ENCODE measurements at places on chromosomes 5 and 9.

DNA sequence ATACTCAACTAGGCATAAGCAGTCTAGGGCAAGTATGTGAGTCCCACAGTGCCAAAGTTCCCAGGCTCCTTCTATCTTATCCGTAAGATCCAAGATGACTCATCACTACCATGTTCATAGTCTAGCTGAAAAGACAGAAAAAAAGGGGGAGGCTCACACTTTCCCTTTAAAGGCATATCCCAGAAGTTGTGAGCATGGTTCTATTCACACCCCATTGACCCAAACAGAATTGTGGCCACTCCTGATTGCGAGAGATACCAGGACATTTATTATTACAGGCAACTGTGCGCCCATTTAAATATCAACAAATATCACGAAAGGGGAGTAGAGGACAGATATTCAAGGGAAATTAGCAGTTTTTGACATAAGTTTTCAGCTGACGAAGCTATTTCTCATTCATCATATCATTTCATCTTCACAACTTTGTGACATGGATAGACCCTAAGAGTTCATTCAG is 8.1 kb upstream of the PFDN1 start:
- DNase-seq: peak; percentile 78

DNA sequence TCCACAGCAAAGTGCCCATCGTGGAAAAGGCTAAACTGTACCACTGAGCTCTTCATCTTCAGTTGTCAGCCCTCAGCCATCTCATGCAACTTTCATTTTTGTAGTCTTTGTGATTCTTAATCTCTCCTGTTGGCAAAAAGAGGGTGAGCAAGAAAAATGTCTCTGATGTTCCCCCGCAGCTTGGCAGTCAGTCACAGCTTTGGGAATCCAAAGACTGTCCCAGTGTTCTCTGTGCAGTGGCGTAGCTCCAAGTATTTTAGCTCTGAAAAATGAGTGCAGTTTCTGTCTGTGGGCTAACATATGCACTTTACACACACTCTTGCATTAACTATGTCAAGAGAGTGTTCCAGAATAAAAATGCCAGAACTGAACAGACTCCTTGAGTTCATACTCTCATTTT is 372.2 kb downstream of the TMEM232 start:
- no peak for DNase-seq

GRCh38 chr9:105531530-105531929 is 26.4 kb upstream of the FKTN start:
- no peak for DNase-seq

GRCh38 chr5:8907168-8907868 is 638.6 kb downstream of the SEMA5A start:
- peak; percentile 73 for DNase-seq

Data from LHCN-M2 (cell line).